ENCODE measurements at places on chromosomes 1 and 21. TPM values are rescaled to one million over a fixed set of nuclear protein-coding genes. Genes with fewer than 3 reads are reported as not detected.

DNA sequence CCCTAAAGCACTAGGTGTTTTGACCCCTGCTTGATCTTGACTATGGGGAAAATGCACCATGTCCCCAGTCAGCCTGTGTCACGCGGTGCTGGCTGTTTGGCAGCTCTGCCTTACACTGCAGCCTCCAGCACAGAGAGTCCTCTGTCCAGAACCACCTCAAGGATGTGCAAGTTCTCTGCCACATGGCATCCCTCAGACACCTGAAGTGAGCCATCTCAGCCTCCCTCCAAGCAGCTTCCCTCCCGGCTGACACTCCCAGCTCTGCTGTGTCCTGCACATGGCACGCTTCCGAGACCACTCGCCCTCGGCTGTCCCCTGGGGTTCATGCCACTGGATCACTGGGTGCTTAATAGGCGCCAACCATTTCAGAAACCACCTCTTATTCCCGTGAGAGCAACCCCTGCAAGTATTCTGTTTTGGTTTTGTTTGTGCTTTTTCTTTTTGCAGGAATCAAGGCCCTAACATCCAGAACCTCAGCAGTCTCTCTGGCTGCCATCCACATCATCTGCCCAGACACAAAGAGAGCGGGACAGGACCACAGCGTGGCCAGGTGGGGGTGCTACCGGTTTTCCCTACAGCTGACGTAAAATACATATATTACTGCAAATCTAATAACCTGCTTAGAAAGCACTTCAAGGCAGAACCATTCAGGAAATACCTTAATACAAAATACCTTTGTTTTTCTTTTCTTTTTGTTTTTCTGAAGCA lies 45.7 kb downstream of the CAPZB start:
- no peak for DNase-seq

GRCh38 chr21:35231090-35231489 lies 182.0 kb upstream of the RUNX1 start:
- no peak for DNase-seq

DNA sequence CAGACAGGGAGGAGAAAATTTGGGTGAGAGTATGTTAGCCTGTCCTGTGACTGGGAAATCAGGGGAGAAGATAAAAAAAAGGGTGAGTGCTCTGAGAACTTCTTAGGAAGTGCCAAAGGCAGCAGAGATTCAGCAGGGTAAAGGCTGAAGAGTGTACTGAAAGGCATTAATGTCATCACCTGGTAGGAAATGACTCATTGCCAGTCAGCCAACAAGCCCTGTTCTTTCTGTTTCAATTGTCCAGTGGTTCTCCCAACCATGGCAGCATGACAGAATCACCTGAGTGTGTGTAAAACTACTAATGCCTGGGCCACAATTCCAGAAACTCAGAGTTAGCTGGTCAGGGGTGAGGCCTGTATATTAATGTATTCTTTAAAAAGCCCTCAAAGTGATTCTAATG lies 83.5 kb downstream of the INTS7 start:
- peak; percentile 49 for DNase-seq

ATP5PO gene
- total RNA-seq = 107 TPM

- no peak for DNase-seq
These were observed 11.4 kb upstream of the TENT5C start for GRCh38 chr1:117594261-117594990.

DNA sequence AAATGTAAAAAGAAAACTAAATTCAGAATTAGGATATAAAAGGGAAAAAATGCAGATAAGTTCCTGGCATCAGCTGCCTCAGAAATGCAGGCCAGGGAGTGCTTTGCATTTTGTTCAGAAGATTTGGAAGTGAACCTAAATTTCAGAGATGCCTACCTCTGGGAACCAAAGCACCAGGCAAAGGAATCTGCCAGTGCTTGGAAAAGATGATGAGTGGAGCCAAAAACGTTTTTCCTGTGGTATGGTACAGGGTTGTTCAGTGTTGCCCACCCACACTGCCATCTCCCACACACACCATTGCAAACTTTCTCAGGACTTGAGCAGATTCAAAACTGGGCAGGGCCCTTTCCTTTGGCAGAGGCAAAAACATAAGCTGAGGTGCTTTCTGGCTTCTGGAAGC lies 349.5 kb downstream of the TGFB2 start:
- peak; percentile 52 for DNase-seq

PTPN22 gene
- 0.99 TPM for total RNA-seq

Measured in fibroblast of the aortic adventitia (primary cell).